ENCODE measurements at places on chromosomes 4 and X.

- H3K4me1 ChIP-seq = no peaks in the 10 kb centered on the region
- H3K27me3 ChIP-seq = no peaks in the 10 kb centered on the region
- no peaks in the 10 kb centered on the region for H3K36me3 ChIP-seq
- DNase-seq = no peak
- H3K4me3 ChIP-seq = no peak overlapping the region
Observed at GRCh38 chrX:87941841-87942240, 424.2 kb downstream of the KLHL4 start.

- H3K4me1 ChIP-seq = no peaks in the 10 kb centered on the region
- DNase-seq = no peak
- H3K4me3 ChIP-seq = no peak overlapping the region
Observed at GRCh38 chr4:6341696-6342095, 72.0 kb downstream of the WFS1 start.

DNA sequence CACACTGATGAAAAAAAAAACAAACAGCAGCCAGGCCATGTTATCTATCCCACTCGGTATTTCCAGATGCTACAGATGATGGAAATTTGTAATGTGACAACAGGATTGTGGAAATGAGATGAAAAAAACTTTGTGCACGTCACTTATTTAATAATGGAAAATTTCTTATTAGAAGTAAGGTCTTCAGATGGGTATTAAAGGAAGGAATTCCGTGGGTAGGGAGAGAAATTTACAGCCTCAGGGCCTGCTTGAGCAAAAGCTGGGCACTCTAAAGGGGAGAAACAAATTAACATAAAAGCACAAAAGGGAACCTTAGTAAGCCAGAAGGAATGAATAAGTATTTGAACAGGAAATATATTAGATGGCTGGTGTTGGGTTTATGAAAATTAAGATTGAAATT is 4.2 kb upstream of the PKD2 start:
- H3K27ac ChIP-seq = no peak overlapping the region
- H3K36me3 ChIP-seq = no peaks in the 10 kb centered on the region
- no peak overlapping the region for H3K4me3 ChIP-seq
- DNase-seq = no peak

DNA sequence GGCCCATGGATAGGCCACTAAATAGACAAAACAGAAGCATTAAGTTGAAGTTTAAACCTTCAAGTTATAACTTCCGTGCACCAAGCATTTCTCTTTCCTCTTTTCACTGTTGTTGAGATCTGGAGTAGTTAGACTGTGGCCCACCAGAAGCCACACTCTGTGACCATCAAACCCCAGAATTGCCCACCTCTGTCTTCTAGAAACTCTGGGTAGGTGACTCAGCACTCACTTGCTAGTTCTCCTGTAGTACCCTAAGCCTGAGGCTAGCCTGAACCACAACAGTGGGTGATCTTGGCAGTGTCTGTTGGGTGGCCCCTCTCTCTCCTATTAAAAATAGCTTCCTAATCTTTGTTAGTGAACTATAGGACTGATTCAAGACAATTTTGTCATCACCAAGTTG is 24.6 kb upstream of the CD40LG start:
- H3K4me3 ChIP-seq = no peak overlapping the region
- H3K27ac ChIP-seq = no peak overlapping the region
- H3K27me3 ChIP-seq = no peaks in the 10 kb centered on the region
- DNase-seq = no peak

All from sigmoid colon (tissue), 7 donors.